H9 (cell line): ENCODE measurements at places on chromosomes 4 and X. TPM values are rescaled to one million over a fixed set of nuclear protein-coding genes. Genes with fewer than 3 reads are reported as not detected.

DNA sequence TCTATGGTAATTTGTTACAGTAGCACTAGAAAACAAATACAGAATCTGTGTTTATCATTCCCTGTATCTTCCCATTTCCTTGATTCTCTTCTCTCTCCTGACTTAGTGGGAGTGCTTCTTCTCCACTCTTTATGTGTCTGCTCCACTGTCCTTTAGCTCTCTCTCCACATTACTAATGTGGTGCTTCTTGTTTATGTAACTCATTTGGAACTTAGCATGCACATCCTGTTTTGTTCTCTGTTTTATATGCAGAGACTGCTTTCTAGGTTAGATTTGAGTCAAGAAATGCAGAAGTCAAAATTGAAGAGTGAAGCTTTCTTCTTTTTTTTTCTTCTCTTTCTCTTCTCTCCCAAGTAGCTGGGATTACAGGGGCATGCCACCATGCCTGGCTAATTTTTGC, 25.9 kb downstream of the ADH1A start:
- H3K4me1 ChIP-seq, result no peaks in the 10 kb centered on the region
- DNase-seq, result no peak
- H3K27ac ChIP-seq, result no peak overlapping the region
- H3K4me3 ChIP-seq, result no peak overlapping the region

- H3K27me3 ChIP-seq, result no peaks in the 10 kb centered on the region
- DNase-seq, result no peak
- no peak overlapping the region for H3K4me3 ChIP-seq
- no peak overlapping the region for H3K27ac ChIP-seq
Measured at GRCh38 chrX:108420481-108420880, 17.7 kb downstream of the COL4A6 start.

The SLBP gene
- 62.7 and 67.0 TPM in 2 replicates for total RNA-seq

DNA sequence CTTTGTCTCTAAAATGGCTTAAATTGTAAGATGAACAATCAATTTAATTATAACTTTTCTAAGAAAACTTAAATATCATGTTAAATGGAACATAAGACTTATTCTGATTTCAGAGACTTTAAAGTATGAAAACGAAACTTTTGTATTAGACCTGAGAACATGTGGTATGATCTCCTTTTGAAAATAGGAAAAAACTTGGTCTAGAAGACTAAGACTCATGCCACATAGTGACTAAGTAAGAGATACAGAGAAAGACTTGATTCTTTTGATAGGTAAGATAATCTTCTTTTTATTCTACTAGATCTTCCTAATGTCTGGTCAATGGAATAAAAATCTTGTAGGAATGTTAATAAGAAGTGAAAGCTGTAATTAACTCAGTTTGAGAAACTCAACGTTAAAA, 326.3 kb upstream of the GRIA3 start:
- no peaks in the 10 kb centered on the region for H3K36me3 ChIP-seq
- DNase-seq, result no peak
- no peaks in the 10 kb centered on the region for H3K27me3 ChIP-seq

The DACH2 gene
- total RNA-seq, result 0.99 and 1.0 TPM in 2 replicates

- no peaks in the 10 kb centered on the region for H3K4me1 ChIP-seq
- H3K27ac ChIP-seq, result no peak overlapping the region
- H3K4me3 ChIP-seq, result no peak overlapping the region
- no peak for DNase-seq
- H3K27me3 ChIP-seq, result no peaks in the 10 kb centered on the region
- peaks cover 52% of the 10 kb centered on the region; the same call in 2 of the 3 replicates for H3K36me3 ChIP-seq
Measured at GRCh38 chr4:2494992-2495391, 26.1 kb downstream of the RNF4 start.

- no peak overlapping the region for H3K4me3 ChIP-seq
- H3K36me3 ChIP-seq, result peaks cover 6% of the 10 kb centered on the region; the same call in 2 of the 3 replicates
- no peak overlapping the region for H3K27ac ChIP-seq
Measured at GRCh38 chr4:42543762-42544161, 113.1 kb downstream of the ATP8A1 start.

DNA sequence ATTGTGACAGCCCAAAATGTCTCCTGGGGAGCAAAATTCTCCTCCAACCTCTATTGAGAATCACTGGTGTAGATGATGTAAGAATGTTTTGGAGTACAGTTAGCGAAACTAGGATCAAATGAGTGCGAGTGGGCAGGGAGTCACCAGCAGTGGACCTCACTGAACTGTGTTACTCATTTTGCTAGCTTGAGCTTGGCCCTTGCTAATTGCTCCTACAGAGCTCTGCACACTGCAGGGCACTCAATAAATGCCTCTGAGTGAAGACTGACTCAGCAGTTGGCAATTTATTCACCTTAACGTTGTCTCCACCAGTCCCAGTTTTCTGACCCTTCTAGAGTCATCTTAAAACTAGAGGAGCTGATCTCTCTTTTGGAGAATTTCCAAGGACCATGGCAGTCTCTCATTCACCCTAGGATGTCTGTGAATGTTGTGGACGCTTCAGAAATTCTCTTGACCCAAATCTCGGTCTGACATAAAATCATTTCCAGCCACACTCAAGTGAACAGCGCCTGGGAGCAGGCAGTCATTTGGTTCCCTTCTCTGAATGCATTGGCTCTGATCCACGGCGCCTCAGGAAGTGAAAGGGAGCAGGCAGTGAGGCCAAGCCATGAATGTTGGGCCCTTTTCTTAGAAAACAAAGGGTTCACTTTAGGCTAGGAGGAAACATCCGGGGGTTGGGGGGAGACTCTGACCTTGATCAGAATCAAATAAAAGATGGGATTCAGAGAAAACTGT, 148.1 kb downstream of the NWD2 start:
- no peak overlapping the region for H3K4me3 ChIP-seq
- no peaks in the 10 kb centered on the region for H3K27me3 ChIP-seq
- no peak overlapping the region for H3K27ac ChIP-seq
- no peaks in the 10 kb centered on the region for H3K4me1 ChIP-seq

The SYTL5 gene
- 0.15 TPM in 2 replicates for total RNA-seq
